ENCODE measurements at places on chromosomes 11 and 22. TPM values are rescaled to one million over a fixed set of nuclear protein-coding genes. Genes with fewer than 3 reads are reported as not detected.

SMTNL1 gene
- total RNA-seq: not detected

DNA sequence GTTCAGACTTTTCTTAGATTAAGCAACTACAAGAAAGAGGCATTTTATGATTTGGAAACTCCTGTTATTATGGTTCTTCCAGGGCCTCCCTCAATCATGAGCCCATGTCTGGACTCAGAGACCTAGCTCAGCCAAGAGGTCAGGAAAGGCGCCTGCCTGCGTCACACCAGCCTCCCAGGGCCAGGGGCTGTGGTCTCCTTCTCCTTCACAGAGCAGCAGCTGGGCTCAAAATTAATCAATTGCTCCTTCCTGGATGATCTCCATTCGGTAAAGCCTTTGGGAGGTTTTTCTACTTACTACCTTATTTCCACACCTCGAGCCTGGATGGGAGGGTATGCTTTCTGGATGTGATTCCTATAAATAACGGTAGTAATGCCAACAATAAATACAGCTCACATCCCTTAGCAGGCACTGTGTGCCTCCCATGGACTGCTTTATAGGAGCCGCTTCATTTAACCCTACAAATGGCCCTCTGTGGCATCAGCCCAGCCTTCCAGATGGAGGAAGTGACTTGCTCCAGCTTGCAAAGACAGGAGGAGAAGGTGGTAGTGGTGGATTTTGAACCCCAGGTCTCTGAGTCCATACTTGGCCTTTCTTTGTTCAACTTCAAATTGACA is 1445.6 kb downstream of the TBC1D22A start:
- no peak for DNase-seq

- DNase-seq: no peak
These were observed 2.1 kb upstream of the TMPRSS4 start for GRCh38 chr11:118074785-118075184.

OR52A1 gene
- not detected for total RNA-seq

POU2F3 gene
- not detected for total RNA-seq

SYTL2 gene
- 59.4 TPM for total RNA-seq

- DNase-seq: peak; percentile 71
These were observed 29.3 kb upstream of the PAMR1 start for GRCh38 chr11:35554491-35555437.

- DNase-seq: no peak
These were observed 68.0 kb downstream of the RNF169 start for GRCh38 chr11:74816664-74817063.

All from IMR-90 (cell line).